ENCODE measurements at places on chromosomes 5 and 9.

- DNase-seq = no peak
Measured at GRCh38 chr5:51889703-51890102, 506.5 kb downstream of the ISL1 start.

- DNase-seq = peak; percentile 37
Measured at GRCh38 chr5:134510970-134511795, 14.3 kb upstream of the JADE2 start.

DNA sequence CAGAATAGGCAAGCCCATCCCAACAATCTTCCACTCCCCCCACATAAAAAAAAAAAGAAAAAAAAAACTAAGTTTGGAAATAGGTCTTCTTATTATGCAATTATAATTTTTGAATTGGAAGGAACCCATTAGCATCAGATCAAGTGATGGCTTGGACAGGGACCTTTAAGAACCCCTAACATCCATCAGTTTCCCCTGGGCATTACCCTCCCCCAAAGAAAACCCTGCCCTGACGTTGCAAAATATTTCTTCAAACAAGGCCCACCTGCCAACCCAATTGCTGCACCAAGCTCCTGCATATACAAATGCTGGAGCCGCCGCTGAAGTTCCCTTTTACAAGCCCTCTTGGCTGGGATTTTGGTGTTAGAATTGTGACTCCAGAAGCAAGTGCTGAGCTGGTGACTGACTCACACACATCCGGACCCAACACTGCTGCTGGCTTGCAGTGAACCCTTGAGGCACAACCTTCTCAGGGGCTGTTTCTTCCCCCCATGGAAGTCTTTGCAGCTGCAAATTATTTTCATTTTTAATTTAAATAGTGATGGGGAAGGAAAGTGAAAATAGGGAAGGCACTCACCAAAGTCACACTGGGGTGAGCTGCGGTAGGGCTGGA, 56.1 kb upstream of the AFAP1L1 start:
- DNase-seq = no peak

- peak; percentile 28 for DNase-seq
Measured at GRCh38 chr5:38556088-38556598, 303 bp downstream of the LIFR start.

DNA sequence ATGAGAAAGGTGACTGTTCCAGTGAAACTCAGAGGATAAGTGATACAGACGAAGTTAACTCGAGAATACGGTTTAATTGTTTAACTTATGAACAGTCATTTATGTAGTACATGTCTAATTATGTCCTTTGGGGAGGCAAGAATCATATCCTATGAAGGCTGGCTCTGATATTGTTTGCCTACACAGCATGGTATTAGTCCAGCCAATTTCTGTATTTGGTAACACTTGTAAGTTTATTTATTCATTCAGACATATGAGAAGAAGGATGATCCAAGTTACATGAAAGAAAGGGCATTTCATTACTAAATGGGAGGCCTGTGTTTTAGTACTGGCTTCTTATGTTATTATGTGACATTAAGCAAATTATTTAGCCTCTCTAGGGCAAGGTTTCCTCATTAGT, 199.7 kb downstream of the NNT start:
- no peak for DNase-seq

- no peak for DNase-seq
Measured at GRCh38 chr5:137372016-137372772, 126.9 kb downstream of the SPOCK1 start.

- DNase-seq = no peak
Measured at GRCh38 chr9:93189369-93190132, 5.6 kb downstream of the WNK2 start.

DNA sequence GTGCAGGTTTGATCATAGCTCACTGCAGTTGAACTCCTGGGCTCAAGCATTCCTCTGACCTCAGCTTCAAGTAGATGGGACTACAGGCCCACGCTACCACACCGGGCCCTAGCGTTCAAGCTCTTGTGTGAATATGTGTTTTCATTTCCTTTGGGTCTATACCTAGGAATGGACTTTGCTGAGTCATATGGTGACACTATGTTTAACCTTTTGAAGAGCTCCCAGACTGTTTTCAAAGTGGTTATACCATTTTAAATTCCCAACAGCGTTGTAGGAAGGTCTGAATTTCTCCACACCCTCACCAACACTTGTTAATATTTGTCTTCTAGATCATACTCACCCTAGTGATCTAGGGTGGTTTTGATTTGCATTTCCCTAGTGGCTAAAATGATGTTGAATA, 33.5 kb downstream of the FAF2 start:
- no peak for DNase-seq

- no peak for DNase-seq
Measured at GRCh38 chr9:98825414-98825813, 17.9 kb downstream of the GALNT12 start.

GRCh38 chr5:143569213-143569701, 165.8 kb upstream of the NR3C1 start:
- no peak for DNase-seq

GRCh38 chr5:148730270-148730669, 75.9 kb upstream of the HTR4 start:
- DNase-seq = no peak

- no peak for DNase-seq
Measured at GRCh38 chr5:93342563-93343061, 238.4 kb downstream of the NR2F1-AS1 start.

DNA sequence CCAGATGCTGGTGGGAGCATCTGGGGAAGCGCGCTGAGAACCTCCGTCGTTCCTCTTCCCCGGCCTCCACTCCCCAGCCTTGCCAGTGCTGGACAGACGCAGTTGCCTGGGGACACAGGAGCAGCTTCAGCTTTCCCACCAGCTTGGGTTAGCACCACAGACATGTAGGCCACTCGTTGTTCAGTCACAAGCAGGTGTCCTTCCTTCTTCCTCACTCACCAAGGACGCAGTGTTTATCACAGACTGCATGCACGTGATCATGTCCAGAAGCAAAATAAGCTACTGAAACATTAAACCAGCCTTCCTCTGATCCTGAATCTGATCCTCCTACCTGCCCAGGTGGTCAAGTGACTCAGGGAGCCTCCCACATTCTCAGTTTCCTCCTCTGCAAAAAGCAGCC, 232.9 kb downstream of the SYK start:
- no peak for DNase-seq

Measured in activated T-cell treated with anti-CD3 and anti-CD28 coated beads for 48 hours (primary cell).